NCI-H1694 (cell line): ENCODE measurements at places on chromosomes 3 and 15.

- no peak for DNase-seq
These were observed 35.7 kb upstream of the APEH start for GRCh38 chr3:49638445-49638844.

DNA sequence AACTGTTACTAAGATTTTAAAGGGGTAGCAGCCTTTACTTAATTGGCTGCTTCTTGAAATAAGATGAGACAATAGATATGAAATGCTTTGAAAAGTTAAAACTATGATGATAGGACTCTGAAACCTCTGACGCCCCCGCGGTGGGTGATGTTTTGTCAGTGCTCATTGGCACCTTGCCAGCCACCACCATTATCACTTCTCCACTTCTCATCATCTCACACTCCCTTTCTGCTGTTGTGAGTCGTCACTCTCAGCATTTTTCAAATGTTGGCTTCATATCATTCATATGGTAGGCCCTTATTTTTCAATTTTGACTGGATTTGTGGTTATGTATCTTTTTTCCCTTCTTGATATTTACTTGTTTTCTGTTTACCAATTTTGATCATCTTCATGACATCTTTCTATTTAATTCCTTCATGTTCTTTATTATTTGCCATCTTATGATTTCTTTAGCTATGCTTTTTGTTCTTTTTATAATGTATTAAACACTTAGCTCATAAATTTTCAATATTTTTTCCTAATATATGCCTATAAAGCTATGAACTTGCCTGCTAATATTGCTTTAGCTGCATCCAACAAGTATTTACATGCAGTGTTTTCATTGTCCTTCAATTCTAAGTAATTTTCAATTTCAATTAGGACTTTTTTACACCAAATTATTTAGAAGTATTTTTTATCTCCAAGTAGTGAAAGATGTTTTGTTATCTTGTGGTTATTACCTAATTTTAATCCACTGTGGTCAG lies 30.3 kb upstream of the SKOR1 start:
- no peak for DNase-seq

GRCh38 chr3:190097025-190097424 lies 23.7 kb downstream of the P3H2 start:
- no peak for DNase-seq

GRCh38 chr15:74783808-74784175 lies 1.9 kb downstream of the CSK start:
- DNase-seq = no peak

GRCh38 chr3:28948685-28949084 lies 332.2 kb upstream of the RBMS3 start:
- no peak for DNase-seq

DNA sequence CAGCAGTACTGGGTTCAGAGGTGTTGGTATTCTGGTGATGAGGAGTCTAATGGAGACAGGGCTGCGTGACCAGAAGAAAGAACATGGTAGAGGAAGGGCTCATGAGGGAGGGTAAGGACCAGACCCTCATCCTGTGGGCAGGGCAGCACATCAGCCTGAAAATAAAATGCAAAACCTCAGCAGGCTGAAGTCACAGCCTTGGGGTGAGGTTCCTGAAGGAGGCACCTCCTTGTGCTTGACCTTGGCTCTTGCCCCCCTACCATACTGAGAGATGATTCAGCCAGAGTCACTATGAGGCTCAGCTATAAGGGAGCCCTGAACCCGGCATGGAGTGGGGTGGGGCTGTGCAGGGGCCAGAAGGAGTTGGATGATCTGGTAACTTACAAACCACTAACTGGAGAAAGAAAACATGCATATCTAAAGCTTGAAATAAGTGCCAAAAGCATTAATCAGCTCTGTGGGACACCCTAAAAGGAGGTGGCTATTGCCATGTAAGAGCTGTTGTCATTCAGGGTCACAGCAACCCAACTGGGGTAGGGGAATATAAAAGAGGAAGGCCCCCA lies 60.2 kb downstream of the CORO2B start:
- DNase-seq = no peak

DNA sequence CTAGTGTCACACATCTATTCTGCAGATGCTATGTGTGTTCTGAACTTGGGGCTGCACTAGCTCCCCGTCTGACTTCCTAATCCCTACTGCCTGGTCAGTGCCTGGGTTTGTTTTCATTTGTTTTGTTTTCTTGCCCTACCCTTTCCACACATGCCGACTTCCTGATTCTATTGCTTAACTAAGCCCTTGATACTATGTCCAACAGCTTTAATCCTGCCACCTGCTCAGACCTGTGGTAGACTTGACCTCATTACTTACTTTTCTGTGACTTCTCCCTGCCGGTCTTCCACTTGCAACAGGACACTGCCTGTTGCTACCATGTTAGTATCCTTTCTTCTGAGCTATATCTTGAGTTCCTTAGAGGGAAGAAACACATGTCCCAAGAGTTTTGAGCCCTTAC lies 39.3 kb upstream of the CEMIP start:
- no peak for DNase-seq

DNA sequence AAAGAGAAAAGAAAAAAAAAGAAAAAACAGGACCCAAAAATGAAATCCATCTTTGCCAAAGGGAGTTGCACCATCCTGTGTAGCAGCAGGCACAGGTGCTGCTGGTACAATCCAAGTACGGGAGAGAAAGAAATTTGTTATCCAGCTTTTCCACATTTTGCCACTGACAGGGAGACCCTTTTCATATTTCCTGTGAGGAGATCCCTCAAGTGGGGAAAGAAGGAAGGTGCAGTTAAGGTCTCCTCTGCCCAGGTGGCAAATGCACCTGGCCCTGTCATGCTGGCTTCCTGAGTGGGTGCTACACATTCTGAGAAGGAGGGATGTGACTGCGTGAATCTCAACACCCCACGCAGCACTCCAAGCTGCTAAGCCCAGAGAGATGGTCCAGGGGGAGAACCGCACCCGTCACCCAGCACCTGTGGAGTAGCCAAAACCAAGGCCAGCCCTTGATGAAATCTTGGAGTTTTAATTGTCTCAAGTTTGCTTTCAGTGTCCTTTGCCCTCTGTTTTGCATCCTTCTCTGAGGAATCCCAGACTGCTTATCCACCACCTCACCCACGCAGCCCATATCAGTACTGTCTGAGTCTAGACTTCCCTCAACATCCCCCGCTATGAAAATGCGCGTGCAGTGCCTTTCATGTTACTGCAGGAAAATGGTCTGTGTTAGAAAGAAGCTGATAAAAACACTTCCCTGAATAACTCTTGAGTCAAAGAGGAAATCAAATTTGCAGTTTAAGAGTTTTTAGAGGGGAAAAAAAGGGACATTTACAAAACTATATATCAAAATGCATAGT lies 141.9 kb upstream of the THBS1 start:
- DNase-seq = no peak

- DNase-seq = no peak
These were observed 34.5 kb upstream of the ABHD10 start for GRCh38 chr3:111944372-111944771.

DNA sequence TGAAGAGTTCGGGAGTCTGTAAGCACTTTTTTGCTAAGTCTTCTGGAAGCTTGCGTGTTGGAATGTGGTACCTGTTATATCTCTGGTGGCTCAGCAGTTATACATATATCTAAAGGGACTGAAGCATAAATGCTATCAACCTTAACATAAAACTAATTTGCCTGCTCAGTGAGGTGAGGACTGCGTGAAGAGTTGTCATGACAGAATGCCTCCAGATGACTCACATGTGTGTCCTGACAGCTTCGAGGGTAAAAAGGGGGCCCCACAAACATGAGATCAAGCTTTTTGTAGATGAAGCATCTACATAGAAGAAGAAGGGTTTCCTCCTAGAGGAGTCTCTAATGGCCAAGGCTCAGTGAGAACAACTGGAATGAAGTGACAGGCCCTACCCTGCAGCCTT lies 88.8 kb upstream of the C3orf80 start:
- no peak for DNase-seq

DNA sequence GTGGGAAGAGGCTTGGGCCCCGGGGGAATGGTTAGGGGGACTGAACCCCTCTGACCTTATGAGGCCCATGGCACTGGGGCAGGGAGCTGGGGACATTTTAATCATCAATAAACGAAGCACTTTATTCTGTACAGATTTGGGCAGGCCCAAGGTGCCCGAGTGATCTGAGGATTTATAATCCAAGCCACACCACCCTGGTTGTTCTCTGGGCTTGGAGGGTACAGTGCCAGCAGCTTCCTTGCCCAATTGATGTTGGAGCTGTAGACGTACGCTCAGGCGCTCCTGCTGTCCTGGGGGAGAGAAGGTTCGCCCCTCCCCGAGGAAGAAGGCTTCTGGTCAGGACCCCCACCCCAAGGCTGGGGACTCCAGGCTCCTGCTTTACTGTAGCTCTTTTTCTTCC lies 12.5 kb downstream of the ZBTB47 start:
- no peak for DNase-seq

GRCh38 chr15:62953021-62953420 lies 89.5 kb upstream of the TPM1 start:
- no peak for DNase-seq

- DNase-seq = no peak
These were observed 81.7 kb upstream of the NUDT16 start for GRCh38 chr3:131299836-131300235.

GRCh38 chr3:197791113-197791891 lies at the start of gene LRCH3:
Gene LRCH3, plus strand, starts transcription at chr3:197791254. Its CDS starts 25 bp downstream, at chr3:197791279.
- DNase-seq = peak; percentile 62

GRCh38 chr15:100339999-100340398 lies 1.8 kb downstream of the ADAMTS17 start:
- no peak for DNase-seq

GRCh38 chr15:86229936-86230335 lies 150.3 kb downstream of the AGBL1 start:
- no peak for DNase-seq

- DNase-seq = no peak
These were observed 1.3 kb upstream of the MEF2A start for GRCh38 chr15:99564221-99565048.

DNA sequence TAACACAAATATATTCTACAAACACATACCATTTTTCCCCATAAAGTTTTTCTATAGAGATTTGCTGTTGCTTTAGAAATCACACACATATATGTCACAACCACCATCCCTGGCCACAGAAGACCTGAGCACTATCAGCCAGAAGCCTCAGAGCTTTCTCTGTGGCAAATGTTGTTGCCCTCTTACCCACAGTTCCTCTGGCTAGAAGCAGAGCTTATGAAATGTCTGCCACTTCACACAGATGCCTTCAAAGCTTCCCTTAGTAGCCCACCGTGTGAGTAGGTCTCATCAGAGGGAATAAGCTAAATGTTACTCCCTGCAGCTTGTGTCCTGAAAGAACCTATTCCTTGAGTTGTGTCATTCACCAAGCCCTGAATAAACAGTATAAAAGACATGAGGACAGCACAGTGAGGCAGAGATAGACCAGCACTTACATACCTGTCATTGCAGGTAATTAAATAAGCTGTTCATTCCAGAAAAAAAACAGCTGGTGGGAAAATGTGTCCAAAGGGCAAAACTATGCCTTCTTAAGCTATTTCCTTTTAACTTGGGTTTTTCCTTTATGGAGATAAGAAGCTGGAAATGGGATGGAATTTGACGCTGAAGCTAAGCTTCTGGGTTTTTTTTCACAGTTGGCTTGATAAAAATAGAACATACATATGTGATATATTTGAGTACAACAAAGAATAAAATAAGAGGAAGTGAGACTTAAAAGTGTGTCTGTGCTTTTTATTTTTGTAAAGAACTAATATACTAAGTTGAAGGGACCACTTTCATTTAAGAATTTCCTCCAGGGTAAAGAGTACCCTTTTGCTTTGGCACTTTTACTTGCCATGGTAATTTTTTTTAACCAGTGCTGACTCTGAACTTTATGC lies 391.4 kb downstream of the KCNH8 start:
- DNase-seq = no peak

DNA sequence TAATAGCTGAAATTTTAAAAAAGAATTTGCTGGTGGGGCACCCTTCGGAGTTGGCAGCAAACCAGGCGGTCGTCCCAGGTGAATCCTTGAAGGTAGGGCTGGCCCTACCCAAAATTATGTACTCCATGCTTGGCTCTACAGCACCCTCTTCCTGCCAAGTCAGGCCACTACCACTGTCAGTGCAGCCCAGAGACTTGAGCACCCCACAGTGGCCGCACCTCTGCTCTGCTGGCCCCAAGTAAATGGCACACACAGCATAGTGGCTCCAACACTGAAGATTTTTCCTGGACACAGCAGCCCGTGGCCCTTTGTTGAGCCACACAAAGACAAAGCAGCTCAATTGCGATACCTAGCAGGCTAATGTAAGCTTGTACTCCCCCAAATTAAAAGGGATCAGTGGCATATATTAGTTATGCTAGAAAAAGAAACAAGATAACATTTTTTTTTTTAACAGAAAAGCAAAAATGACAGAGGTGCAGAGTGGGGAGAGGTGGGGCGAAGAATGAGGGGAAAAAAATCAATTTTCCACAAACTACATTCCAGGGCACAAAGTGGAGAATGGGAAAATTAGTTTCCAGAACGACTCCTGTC lies 250.5 kb downstream of the UACA start:
- no peak for DNase-seq

DNA sequence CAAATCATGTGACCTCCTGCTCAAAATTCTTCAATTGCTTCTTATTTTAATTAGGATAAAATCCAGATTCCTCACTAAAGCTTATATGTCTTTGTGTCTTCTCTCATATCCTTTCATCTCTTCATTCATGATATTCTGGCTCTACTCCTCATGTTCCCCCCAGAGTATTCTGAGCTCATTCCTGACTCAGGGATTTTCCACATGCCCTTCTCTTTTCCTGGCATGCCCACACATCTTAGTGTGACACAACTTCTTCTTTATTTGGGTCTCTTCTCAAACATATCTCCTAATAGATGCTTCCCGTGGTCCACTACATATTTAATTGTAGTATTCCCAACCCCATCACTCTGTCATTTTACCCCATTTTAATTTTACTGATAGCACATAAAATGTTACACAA lies 15.2 kb upstream of the MBNL1 start:
- DNase-seq = no peak

DNA sequence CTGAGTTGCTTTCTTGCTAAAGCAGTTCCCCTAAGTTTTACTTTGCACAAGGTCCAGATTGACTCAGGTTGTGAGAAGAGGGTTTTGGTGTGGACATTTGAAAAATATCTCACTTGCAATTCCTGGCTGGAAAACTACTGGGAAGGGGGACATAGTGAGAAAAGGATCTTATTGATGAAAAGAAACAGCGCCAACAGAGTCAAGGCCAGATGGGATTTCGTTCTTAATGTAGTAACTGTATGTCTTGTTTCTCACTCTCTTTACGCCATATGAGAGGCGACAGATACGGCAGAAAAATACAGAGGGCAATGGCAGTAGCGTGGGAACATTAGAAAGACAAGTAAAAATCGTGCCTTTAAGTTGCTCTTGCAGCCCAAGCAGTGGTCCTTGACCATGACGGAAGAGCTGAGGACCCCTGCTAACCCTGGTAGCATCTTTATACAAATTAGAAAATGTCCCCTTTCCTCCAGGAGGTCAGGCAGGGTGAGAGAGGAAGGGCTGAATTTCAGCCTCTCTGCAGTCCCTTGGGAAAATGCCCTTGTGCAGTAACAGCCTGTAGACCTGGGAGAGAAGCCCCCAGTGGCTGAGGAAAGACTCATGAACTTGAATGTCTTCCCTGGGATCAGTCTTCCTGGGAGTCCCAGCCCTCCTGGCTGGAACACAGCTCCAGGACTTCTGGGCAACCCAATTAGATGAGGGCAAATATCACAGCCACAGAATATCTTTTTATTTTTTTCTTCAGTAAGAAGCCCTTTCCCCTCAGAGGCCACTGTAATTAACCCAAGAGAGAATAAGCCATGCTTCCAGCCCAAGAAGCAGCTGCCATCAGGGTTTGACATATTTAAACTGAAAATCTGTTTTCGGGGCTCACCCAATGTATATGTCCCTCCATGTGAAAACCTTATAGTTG lies 113.4 kb downstream of the CD47 start:
- no peak for DNase-seq
